Hematopoietic multipotent progenitor cell treated with erythropoietin and hydrocortisone succinate and interleukin-3 and kit ligand, for 6 days (in vitro differentiated cells): ENCODE measurements at places on chromosomes 5 and 9.

DNA sequence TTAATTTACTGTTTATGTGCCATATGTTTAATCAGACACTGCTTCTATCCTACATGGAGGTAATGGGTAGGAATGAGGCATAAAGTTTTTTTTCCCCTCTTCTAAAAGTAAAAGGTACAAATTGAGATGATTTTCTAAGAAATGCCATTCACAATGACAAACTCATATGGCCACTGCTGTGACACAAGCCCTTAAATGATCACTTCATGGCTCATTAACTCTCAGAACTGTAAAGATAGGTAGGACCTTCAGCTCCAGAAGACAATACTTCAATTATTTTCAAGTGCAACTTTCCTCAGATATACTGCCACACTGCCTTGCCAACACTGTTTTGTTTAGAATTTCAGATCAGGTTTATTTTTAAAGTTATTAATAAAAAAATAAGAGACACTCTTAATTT lies 362.9 kb upstream of the ZNF608 start:
- no peak for DNase-seq

DNA sequence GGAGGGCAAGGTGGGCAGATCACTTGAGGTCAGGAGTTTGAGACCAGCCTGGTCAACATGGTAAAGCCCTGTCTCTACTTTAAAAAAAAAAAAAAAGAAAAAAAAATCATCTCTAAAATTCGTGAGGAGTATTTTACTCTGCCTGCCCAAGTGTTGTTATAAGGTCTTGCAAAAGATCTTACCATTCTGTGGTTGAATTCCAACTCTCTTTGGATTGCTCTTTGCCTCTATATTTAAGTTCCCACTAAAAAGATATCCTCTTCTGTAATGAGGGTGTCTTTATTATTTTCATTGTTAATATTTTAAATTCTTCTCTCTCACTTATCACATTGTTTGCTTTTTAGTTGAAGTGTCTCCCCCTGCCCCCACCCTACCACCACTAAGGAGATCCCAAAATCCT lies 33.4 kb downstream of the CREBRF start:
- DNase-seq, result no peak

- no peak for DNase-seq
Observed at GRCh38 chr9:18238254-18238653, 235.7 kb upstream of the ADAMTSL1 start.

- DNase-seq, result no peak
Observed at GRCh38 chr5:16807547-16807864, 128.6 kb downstream of the MYO10 start.

GRCh38 chr5:73339711-73340110 lies 108.9 kb downstream of the FOXD1 start:
- DNase-seq, result no peak

DNA sequence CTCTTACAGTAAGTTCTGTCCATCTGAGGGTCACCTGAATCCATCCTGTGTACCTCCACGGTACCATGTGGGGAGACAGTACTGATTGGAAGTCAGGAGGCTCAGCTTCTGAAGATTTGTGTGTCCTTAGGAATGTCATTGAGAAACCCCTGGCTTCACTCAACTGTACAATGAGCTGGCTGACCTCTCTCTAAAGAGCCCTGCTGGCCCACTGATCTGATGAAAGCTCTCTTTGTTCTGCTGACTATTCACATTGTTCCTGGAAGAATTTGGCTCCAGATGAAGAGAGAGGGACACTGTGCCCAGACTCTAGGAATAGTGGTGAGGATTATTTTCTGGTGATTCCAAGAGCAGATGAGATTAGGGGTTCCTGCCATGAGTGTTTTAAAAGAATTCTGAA lies 141.2 kb downstream of the LURAP1L start:
- DNase-seq, result no peak

GRCh38 chr9:112104401-112104800 lies 70.7 kb downstream of the SUSD1 start:
- DNase-seq, result no peak

DNA sequence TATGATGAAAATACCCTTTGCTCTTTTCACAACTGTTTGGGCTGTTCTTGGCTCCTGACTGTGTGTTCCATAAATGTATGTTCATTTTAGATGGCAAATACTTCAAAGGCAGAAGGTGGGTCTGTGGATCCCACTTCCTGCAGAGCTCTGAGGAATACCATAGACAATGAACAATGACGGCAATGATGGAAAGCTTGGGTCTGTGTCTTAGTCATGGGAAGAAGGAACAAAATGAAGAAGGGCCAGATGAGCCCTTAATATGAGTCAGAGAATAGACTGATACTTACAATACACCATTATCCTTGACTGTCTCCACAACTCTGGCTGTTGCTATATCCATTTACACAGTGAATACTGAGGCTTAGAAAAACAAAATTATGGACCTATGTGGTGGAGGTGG lies 126.0 kb downstream of the SLIT3 start:
- DNase-seq, result no peak

- DNase-seq, result no peak
Observed at GRCh38 chr5:10665799-10666198, 95.2 kb downstream of the DAP start.

DNA sequence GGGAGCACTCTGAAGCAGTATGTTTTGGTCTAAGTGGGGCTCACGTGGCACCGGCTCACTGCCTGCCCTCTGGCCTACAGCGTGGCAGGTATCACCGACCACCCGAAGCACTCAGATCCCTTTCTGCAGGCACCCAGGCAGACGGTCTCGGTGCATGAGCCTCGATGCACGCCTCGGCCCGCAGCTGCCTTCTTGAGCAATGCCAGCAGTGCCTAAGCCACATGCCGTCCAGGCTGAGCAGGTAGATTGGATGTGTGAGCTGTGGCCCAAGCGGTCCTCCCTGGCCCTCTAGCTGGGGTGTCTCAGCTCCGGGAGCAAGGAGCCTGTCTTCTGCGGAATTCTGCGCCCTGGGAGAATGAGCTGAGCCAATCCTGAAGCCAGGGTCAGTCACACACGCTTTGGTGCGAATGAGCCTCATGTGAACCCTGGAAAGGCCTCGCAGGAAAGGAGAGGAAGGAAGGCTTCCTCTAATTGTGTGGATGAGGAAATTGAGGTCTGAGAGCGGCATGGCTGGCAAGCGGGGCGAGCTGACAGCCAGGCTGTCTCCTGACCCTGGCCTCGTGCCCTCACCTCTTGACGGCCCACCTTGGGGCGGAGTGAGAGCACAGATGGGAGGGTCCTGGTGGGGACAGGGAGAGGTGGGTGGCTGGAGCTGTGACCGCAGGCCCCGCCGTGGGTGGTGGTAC lies 14.4 kb downstream of the RXRA start:
- DNase-seq, result no peak

GRCh38 chr5:156256642-156257041 lies 70.3 kb upstream of the SGCD start:
- DNase-seq, result no peak

DNA sequence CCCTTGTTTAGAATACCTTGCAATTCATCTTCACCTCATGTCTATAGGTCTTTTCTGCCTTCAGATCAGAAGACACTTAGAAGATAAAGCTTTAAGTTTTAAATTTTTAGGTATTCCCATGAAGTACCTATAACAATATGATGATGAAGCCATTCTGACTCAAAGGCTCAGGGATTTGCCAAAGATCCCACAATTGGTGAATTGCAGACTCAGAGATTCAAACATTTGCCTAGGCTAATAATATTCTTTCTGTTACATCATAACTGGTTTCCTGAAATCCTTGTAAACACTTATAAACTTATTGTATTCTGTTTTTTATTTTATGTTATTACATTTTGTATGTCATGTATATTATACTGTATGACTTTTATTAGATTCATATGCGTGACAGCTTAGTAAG lies 62.8 kb upstream of the ZFAND5 start:
- DNase-seq, result no peak

- DNase-seq, result no peak
Observed at GRCh38 chr5:77333451-77334123, 123.1 kb downstream of the PDE8B start.

DNA sequence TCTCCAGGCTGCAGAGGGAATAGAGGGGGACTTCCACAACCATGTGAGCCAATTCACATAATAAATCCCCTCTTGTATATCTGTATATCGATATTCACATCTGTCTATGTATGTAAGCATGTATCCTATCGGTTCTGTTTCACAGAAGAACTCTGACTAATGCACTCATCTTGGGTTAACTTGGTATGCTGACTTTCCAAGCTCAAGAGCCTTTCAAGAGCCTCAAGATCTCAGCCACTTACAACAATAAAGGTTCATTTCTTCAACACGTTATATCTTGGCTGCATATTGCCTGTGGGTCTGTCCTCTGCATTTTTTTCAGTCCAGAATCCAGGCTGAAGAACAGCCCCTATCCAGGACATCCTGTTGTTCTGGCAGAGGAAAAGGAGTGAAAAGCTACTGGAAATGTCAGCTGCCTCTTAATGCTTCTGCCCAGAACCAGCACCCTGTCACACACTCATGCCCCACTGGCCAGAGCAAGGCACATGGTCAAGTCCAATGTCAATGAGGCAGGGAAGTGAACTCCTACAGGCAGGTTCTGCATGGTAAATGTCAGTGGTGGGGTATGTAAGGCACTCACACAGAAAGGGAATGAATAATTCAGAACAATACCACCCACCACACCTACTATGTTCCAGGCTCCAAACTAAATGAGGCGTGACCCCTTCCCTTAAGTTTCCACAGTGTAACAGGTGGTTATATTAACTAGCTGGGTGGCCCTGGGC lies 91.6 kb upstream of the ICE1 start:
- no peak for DNase-seq

- peak; percentile 44 for DNase-seq
Observed at GRCh38 chr5:53123702-53124101, 14.1 kb upstream of the MOCS2 start.

DNA sequence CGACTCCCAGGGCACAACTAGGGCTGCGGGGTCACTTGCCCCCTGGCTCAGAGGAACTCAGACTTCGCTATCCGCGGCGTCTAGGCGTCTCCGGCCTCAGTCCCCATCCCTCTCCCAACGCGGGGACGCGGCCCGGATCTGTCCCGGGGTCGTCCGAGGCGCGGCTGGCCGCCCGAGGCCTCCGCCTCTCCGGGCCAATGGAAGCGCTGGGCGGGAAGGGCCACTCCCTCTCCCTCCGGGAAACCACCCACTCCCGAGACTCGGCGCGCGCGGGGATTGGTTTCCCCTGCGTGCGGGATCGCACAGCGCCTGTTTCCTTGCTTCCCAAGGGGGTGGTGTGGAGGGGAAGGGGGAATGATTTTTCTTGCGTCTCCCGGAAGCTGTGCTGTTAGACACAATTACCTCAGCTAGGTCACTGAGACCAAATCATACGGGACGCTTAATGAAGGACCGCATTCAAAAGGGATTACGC lies 38.3 kb downstream of the NR2F1 start:
- no peak for DNase-seq

DNA sequence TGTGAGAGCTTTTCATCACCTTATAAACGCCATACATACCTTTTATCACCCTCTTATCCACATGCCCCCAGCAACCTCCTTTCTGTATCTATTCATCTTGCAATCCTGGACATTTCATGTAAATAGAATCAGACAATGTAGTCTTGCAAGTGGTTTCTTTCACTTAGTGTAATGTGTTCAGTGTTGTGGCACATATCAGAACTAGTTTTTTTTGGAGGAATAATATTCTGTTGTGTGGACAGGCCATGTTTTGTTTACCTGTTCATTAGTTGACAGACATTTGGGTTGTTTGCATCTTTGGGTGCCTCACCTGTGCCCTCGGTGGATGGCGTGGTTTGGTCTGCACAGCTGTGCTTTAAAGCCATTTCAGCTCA lies 1.3 kb downstream of the SQSTM1 start:
- no peak for DNase-seq

DNA sequence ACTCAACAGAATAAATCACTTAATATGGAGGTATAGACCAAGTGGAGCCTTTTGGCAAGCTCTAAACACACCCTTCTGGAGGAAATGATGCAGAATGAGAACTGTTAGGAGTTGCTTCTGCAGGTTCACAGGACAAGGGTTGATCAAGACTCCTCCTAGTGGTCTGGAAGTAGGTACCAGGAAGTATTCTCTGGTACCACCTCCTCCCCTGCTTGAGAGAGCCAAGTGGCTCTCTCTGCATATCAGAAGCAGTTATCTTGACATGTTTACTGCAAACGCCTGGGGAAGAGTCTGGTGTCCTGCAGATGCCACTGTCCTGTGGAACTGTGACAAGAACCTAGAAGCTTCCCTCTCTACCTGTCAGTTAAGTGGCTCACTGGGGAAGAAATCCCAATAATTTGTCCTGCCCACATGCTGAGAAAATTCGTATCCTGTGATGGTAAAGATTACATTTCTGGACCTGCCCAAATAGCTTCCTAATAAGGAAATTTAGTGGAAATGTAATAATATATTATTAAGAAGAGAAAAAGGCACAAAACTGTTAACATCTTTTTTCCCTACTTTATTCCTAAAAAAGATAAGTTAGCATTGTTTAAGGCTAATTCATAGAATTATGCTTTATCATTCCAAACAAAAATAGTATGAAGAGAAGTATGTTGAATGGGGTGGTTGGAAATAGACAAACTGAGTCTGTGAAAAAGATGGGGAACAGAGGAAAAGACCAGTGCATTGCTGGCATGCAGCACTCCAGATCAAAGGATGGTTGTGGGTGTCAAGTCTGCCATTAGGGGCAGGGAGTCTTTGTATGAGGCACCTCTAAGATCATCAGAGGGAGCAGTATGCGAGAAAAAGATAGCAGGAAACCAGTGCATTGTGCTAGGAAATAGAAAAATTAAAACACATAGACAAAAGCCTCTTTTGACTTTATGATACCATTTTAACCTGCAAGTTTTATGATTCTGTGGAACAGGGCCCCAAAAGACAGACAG lies 118.8 kb downstream of the CDC42SE2 start:
- DNase-seq, result peak; percentile 96

DNA sequence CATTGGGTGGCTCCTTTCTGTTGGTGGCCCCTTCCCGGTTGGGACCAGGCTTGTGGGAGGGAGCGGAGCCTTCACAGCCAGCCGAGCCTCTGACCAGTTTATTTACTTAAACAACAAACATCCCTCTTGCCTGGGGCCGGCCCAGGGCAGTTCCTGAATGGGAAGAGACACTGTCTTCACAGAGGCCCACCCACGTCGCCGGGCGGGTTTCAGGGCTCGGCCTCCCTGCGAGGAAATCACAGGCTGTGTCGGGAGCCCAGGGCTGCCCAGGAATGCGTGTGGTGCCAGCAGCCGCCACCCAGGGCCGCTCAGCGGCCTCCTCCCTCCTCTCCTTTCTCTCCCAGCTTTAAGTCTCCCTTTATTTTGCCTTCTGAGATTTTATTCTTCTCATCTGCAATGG lies 132.5 kb downstream of the HSD17B3 start:
- DNase-seq, result no peak
